Epithelial cell of prostate (primary cell): ENCODE measurements at places on chromosomes 1 and 21.

- DNase-seq: no peak
These were observed 10.2 kb upstream of the CDC7 start for GRCh38 chr1:91490501-91490900.

GRCh38 chr1:55707846-55708245, 492.7 kb upstream of the USP24 start:
- DNase-seq: no peak

- DNase-seq: no peak
These were observed 89.1 kb downstream of the RWDD3 start for GRCh38 chr1:95323123-95323522.

GRCh38 chr1:40315239-40315794, 1.8 kb downstream of the COL9A2 start:
- peak; percentile 43 for DNase-seq

DNA sequence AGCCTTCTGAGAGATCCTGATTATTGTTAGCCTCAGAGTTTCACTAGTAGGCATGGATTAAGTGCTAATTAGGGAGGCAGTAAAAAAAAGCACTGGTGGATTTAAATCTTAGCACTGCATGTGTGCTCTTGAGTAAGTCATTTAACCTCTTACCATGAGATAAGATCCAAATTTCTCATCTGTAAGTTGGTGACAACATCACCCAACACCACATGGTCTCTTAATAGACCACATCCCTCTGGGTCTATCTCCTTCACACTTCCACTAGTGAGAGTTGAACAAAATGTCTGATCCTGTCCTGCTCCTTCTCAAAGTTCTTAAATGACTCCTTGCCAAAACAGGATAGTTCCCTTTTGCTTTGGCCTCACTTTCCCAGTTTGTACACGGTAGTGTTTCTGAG, 29.5 kb upstream of the DMRTA2 start:
- DNase-seq: no peak

DNA sequence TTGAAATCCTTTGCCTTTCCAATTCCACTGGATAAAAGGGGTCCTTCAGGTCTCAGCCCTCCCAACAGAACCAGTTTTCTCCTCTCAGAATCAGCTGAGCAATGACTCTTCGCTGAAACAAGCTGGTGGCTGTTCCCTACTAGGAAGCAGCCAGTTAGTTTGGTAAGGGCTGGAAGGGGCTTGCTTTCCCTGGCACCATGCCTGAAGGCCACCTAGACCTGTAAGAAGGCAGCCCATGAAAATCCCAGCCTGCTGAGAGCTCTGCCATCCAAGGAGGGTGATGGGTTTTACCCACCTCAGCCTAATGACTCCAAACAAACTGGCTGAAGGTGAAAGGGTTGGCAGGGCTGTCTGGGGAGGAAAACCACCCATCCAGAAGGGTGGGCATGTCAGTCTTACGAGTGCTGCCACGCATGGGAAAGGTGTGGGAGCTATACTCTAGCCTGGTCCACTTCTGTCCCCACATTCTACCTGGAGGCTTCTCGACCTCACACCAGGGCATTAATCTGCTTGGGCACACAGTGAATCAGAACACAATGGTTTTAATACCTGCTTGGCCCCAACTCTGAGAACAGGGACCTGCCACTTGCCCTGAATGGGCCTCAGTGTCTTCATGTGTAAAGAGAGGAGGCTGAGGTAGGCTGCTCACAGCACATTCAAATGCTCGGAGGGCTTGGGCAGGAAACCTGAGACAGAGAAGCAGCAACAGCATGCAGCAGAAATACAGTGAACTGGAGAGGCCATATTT, 53.0 kb downstream of the CD46 start:
- DNase-seq: no peak

- no peak for DNase-seq
These were observed 432.3 kb downstream of the DPYD start for GRCh38 chr1:97488530-97488929.

DNA sequence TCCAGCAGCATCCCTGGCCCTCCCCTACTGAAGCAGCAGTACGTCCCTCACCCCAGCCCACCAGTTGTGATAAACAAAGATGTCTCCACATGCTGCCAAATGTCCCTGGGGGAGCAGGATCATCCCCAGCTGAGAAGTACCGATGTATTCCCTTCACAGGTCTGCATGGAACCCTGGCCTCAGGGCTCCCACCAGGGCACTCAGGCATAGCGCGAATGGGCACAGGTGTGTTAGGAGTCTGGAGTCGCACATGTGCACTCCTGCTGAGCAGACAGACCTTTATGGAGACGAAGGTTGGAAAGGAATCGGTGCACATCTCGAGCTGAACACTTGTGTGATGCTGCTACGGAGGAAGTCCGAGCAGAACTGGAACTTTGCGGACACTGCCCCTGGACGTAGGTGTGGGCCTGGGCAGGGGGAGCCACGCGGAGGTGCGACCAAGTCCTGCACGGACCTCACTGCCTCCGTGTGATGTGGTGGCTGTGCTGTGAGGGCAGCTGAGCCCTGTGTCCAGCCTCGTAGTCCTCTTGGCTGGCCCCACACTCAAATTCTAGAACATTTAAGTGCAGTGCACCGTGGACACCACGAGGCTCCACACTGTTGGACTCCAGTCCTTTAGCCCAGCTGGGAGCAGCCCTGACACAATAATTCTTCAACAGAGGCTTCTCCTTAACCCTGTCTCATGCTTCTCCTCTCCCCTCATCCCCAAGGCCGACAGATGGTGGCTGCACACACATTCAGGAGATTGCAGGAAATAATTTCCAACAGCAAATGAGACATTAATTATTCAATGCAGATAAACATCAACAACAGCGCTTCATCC, 43.4 kb downstream of the RSPH1 start:
- no peak for DNase-seq

GRCh38 chr1:67514300-67514699, 84.1 kb upstream of the SERBP1 start:
- DNase-seq: no peak

DNA sequence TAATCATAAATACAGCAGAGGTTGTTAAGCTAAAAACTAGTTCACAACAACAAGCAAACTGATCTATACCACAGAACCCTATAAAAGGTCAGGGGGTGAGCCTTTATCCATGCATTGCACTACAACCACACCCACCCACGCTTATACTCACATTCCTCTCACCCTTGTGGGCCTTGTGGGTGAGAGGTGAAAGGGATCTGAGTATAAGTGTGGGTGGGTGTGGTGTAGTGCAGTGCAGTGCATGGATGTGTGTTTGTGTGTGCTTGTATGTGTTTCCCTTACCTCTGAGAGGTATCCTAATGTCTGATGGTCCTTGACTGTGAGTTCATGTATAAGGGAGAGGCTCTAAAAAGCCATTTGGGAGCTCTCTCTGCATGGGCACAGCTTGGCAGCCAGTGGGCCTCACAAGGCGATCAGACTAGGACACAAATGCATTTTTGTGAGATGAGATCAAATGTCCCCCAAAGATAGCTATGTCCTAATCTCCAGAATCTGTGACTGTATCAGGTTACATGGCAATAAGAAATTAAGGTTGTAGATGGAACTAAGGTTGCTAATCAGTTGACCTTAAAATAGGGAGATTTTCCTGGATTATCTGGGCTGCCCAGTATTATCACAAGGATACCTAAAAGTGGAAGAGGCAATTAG, 95.5 kb upstream of the DPT start:
- DNase-seq: no peak

DNA sequence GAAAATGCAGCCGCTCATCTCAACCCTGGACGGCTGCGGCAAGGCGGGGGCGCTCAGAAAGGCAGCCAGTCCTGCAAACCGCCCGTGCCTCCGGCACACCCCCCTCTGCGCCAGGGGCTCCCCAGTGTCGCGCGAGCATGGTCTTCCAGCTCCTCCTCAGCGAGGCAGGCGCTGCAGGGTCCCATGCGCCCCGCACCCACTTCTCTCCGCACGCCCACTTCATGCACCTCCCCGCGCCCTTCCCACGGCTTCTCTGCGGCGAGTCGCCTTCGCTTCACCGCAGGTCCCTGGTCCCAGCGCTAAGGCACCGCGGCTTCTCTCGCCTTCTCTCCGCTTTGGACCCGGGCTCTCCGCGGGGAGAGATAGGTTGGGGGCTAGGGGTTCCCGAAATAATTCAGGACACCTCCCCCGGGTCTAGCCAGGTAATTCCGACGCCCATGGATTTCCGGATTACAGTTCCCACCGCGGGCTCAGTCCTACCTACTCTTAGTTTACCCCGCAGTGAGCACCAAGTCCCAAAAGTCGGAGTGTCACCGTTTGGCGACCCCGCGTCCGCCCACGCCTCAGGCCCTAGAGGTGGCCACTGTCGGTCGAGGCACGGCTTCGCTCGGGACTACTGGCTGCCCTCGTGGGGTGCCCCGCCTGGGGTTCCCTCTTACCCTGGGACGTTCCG, 67.5 kb downstream of the SYT2 start:
- DNase-seq: no peak

DNA sequence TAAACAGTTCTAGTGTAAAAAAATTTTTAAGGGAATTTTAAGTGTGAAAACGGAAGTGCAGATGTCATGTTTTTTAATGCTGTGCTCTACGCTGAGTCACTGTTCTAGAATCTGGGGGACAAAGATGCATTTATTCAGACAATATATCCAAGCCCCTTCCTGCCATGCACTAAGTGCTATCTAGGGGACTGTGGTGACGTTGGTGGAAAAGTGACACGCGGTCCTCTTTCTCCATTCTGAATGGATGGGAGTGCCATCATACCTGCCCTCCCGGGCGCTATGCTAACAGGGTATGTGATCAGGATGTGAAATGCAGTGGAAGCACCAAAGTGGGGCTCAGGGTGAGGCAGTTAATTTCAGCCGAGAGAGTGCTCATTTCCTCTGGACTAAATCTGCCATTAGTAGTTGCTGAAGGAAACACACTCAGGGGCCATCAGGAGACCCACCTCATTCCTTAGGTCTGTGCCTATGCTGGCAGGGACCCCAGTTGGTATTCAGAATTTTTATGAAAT, 6.6 kb downstream of the C1orf226 start:
- no peak for DNase-seq

- DNase-seq: no peak
These were observed 9.8 kb upstream of the ALPL start for GRCh38 chr1:21499283-21499950.

GRCh38 chr1:87598429-87598828, 269.7 kb downstream of the LMO4 start:
- no peak for DNase-seq

- peak; percentile 22 for DNase-seq
These were observed 6.1 kb upstream of the PLA2G5 start for GRCh38 chr1:20063861-20064292.

DNA sequence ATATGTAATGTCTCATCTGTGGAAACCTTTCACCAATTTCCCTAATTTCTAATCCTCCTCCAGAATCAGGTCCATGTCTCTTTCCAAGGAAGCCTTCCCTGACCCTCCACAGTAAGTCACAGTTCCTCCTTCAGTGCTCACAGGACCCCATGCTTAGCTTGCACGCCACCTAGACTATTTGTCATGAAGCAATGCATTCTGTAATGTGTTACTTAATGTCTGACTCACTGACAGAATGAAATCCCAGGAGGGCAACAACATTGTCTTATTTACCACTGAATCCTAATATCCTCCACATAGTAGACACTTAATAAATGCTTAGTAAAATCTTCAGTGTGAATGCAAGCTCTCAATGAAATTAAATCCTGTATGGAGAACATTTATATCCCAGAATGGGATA, 245.9 kb upstream of the PLD5 start:
- no peak for DNase-seq

GRCh38 chr1:12080156-12080555, 17.1 kb downstream of the TNFRSF8 start:
- no peak for DNase-seq

- no peak for DNase-seq
These were observed 152.9 kb upstream of the DAB1 start for GRCh38 chr1:57576756-57577155.

- DNase-seq: no peak
These were observed 3.5 kb downstream of the PLPP3 start for GRCh38 chr1:56575865-56576264.

GRCh38 chr1:225597926-225598575, 54.9 kb downstream of the ENAH start:
- peak; percentile 5 for DNase-seq

DNA sequence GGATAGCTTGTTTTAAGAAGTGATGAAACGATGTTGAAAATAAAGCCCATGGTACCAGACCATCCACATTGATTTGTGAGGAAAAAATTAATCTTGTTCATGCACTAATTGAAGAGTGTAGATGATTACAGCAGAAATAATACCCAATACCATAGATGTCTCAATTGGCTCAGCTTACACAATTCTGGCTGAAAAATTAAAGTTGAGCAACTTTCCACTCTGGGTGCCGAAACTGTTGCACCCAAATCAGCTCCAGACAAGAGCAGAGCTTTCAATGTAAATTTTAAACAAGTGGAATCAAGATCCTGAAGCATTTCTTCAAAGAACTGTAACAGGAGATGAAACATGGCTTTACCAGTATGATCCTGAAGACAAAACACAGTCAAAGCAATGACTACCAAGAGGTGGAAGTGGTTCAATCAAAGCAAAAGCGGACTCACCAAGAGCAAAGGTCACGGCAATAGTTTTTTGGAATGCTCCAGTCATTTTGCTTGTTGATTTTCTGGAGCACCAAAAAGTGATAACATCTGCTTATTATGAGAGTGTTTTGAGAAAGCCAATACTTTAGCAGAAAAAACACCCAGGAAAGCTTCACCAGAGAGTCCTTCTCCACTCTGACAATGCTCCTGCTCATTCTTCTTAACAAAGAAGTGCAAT, 16.1 kb upstream of the KCNA3 start:
- DNase-seq: no peak

DNA sequence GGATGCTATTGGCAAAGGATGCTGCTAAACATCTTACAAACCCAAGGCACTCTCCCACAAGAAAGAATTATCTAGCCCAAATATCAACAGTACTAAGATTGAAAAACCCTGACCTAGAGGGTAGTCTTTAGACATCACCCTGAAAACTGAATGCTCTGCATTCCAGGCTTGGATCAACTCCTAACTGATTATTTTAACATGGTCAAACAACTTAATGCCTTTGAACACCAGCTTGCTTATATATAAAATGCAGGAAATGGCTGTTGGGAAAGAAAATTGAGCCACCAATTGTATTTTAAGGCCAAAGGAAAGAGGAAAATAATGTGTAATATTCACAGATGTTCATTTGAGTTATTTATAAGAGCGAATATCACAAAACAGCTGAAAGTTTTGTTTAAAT, 72.2 kb upstream of the C1orf87 start:
- no peak for DNase-seq
